M059J (cell line): ENCODE measurements at places on chromosomes 1 and 21. TPM values are rescaled to one million over a fixed set of nuclear protein-coding genes. Genes with fewer than 3 reads are reported as not detected.

DNA sequence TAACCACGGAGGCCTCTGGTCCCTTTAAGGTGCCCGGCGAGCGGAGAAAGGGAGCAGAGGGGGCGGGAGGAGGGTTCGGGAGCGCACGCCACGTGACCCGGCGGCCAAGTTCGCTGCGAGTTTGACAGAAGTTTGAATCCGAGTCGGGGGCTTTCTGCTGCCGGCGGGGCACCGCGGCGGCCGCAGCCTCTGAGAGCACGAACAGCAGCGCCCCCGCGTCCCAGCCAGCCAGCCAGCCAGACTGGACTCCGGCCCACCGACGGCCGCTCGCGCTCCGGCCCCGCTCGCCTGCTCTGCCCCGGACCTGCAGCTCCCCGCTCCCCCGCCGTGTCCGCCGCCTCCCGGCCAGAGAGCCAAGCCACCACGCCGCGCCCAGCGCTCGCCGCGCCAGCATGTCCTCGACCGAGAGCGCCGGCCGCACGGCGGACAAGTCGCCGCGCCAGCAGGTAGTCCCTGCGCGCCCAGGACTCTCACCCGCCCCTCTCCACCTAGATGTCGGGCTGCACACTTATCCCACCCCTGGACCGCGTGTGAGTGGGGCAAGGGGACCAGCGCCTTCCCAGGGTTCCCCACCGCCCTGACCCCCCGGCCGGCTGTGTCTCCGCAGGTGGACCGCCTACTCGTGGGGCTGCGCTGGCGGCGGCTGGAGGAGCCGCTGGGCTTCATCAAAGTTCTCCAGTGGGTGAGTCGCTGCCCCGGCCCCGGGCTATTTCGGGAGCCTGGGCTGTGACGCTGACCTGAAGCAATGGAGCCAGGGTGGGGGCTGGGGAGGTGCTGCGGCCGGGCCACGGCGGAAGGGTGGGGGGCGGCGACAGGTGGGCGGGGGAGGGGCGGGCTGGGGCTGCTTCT is at the start of gene SYPL2:
Gene SYPL2, plus strand, starts transcription at position 95 of the 849 bp plus-strand sequence. Its CDS starts 298 bp downstream, at position 393.
- no peak for DNase-seq

- DNase-seq = peak; percentile 42
These were observed 2.8 kb downstream of the ANKRD34A start for GRCh38 chr1:145961425-145962156.

GRCh38 chr1:41329662-41330587 is 31.3 kb upstream of the FOXO6 start:
- DNase-seq = no peak

DNA sequence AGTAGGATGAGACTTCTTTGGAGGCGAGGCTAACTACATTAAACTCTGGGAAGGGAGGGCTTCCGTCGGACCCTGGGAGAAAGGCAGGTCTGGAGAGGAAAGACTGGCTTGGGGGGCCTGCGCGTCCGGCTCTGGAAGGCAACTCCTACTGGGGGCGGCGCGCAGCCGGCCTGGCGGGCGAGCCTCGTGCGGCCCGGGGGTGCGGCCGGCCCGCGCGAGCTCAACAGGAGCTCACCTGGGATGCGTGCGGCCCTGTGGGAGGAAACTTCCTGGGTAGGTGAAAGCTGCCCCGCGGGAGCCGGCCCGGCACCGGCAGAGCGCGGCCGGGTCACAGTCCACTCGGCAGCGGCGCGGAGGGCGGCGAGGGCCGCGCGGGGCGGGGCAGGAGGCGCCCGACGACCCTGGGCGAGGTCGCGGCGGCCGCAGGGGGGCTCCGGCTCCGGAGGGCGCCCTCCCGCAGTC is 449 bp downstream of the EPS15 start:
- DNase-seq = peak; percentile 53

- DNase-seq = no peak
These were observed 127.7 kb upstream of the AJAP1 start for GRCh38 chr1:4526747-4527146.

- no peak for DNase-seq
These were observed 84.7 kb downstream of the PDE9A start for GRCh38 chr21:42737951-42738590.

USP25 gene
- total RNA-seq = 13.4 and 23.2 TPM in 2 replicates

GBP6 gene
- total RNA-seq = 0.22 and 0.57 TPM in 2 replicates

TMPRSS3 gene
- 0.27 TPM in 1 of 2 replicates, not detected in the other for total RNA-seq
